ENCODE measurements at places on chromosomes 16 and 17.

- DNase-seq = no peak
These were observed 564.5 kb downstream of the CDH8 start for GRCh38 chr16:61471737-61472136.

GRCh38 chr17:57463103-57463885, 207.0 kb downstream of the MSI2 start:
- peak; percentile 44 for DNase-seq

GRCh38 chr17:45279898-45280297, 18.0 kb upstream of the SPATA32 start:
- no peak for DNase-seq

- no peak for DNase-seq
These were observed 296.3 kb downstream of the HS3ST4 start for GRCh38 chr16:25988084-25988483.

- DNase-seq = no peak
These were observed 55.0 kb downstream of the RNF213 start for GRCh38 chr17:80315517-80316182.

- DNase-seq = no peak
These were observed 168.4 kb upstream of the WSCD1 start for GRCh38 chr17:5901731-5902130.

DNA sequence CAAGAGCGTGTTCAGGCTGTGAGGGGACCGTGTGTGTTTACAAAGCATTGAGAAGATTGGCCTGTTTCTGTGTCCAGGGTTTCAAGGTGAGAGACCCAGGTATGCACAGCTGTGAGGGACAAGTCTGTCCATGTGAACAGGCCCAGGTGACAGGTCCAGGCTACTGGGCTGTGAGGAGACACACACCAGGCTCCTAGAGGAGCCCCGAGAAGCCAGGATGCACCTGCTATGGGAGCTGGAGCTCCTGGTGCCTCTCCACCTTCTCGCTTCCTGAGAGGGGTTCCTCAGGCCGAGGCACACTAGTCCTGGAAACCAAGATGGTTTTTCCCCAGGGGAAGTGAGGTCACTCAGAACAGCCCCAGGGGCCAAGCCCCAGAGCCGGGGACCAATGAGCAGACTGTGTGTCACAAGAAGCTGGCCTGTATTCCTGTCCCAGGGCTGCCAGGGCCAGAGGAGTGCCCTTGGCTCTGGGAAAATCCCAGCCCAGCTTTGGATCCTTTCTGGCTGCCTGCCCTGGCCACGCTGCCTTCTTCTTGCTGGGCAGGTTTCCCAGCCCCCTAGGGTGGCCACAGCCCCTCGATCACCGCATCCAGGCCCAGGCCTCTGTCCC, 153.4 kb upstream of the PLCG2 start:
- no peak for DNase-seq

DNA sequence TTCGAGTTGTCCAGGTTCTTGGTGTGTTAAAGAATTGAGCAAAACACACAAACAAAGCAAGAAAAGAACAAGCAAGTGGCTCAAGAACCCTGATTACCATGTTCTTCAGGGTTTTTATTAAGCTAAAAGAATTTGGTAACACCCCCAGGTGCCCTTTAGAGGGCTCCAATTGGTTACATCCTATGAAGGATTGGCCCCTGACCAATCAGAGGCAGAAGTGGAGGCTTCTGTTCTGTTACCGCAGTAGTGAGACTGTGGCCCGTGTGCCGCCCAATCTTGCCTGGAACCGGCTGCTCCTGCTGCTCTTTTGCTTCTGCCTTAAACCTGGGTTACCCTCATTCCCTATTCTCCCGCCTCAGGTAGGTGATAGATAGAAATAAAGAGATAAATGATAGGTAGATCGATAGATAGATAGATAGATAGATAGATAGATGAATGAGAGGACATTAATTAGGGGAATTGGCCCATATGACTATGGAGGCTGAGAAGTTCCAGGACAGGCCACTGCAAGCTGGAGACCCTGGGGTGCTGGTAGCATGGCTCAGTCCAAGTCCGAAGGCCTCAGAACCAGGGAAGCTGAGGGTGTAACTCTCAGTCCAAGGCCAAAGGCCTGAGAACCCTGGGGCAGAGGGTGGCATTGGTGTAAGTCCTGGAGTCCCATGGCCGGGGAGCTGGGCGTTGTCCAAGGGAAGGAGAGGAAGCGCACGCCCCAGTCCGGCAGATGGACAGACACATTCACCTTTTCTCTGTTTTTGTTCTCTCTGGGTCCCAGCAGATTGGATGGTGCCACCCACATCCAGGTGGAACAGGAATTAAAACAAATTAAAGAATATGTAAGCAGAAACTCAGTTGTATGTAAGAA, 3.5 kb upstream of the CA5A start:
- DNase-seq = no peak

- no peak for DNase-seq
These were observed 25.7 kb downstream of the PSMD7 start for GRCh38 chr16:74322301-74322710.

DNA sequence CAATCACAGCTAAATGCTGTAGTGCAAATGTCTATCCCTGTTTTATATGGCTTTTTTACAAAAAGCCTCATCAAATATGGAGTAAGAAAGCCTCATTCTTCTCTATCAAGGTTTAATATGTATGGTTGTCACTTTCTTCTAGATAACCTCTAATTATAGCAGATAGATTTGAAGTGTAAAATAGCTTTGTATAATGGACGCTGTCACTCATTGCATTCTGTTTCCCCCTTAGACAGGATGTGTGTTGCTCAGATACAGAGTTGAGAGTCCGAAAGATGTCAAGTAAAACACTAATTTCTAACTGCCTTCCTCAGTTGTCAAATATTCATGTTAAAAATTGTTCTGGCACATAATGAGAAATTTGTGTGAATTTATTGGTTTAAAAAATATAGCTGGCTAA, 88.0 kb downstream of the NLK start:
- DNase-seq = no peak

DNA sequence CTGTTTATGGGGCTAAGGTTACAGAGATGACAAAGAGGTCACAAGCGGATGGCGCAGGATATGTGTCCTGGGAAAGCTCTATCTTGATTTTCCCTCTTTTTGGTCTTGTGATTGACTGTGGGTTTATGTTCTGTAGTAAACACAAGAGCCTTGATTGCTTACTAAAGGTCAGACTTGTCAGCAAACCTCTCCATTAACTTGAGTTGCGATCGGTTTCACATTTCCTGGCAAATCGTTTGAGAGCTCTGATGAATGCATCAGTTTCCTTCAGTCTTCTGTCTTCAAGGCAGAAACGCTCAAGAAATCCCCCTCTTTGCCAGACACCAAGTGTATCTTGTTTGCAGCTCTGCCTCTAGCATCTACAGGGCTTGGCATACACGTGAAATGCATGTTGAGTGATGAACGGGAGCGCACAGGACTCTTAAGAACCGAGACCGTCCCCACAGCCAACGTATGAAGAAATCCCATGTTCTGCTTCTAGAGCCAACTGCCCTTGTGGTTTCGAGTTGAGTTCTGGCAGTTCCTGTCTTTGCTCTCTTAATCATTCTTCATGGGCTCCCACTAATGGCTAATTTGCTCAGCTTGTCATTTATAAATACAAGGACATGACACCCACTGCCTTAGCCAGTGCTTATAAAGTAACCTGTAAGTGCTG, 143.3 kb downstream of the PITPNC1 start:
- no peak for DNase-seq

DNA sequence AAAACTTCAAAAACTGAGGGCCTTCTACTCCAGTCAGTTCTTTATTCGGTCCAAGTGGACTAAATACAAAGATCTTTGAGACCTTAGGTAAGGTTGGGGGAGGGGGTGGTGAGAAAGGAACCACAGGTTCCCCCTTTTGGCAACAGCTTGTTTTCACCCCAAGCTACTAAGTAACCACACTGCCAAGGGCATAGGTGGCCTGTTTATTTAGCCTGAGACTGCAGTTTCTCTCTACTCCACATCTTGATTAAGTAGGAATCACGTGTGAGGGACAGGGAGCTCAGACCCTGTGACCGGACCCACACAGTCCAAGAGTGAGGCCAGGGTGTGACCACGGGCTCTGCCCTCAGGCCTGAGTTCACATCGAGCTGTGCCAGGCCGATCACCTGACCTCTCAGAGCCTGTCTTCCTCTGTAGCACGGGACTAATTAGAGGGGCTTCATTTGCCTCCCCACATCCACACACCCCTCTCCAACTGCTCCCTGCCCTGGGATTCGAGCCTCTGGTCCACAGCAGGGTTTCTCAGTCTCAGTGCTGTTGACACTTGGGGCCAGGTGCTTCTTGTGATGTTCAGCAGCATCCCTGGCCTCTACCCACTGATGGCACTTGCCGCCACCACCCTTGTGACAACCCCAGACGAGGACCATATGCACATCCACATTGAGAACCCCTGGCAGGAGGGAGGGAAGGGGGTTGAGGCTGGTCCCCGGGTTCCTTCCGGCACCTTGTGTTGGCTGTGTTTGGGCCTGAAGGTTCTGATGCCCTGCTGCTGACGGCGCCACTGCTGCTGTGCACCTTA, 17.8 kb downstream of the ST6GALNAC2 start:
- no peak for DNase-seq

DNA sequence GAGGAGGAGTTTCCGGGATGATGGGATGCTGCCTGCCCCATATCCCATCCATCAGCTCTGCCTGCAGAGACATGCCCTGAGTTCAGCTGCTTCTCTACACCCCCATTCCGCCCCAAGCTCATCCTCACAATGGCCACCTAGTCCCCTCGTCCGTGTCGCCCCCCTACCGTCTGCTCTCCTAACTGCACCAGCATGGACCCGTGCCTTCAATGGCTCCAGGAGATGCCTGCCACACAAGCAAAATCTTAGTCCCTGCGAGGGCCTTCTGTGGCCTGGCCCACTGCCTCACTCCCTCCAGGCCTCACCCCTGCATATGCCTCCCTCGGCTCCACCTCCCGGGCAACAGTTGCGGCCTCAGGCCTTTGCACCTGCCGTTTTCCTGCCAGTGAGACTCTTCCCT, 1.8 kb upstream of the TELO2 start:
- DNase-seq = no peak

DNA sequence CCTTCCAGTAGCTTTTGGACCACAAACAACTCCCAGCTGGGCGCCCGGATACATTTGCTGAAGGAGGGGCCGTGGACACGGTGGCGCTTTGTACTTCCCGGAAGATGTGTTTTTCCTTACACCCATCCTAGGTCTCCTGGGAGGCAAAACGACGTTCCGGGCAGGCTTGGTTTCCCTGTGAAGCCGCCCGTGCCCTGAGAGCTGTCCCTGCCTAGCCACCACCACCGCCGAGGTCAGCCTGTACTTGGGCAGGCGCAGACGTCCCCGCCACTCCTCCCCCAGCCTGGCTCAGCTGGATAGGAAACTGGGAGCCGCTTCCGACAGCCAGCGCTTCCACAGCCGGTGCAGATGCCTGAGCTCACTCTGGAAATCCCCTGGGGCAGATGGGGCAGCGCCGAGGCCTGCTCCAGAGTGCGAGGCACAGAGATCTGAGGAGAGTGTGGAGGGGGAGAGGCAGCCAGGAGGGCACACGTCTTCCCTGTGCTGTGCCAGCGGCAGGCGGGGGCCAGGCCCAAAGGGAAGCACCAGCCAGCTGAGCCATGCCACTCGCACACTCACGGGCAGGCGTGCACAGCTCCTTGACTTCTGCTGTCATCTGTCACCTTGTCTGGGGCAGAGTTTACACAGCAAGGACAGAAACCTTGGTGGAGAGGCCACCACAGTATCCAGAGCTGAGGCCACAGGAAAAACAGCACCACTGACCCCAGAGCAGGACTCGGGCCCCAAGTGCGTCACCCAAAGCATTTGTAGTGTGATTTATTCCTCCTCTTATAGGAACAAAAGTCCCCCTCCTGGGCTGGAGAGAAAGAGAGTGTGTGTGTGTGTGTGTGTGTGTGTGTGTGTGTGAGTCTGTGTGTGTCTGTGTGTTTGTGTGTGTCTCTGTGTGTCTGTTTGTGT, 3.0 kb downstream of the RHBDF2 start:
- no peak for DNase-seq

GRCh38 chr17:19876529-19877161, 8.9 kb upstream of the ULK2 start:
- no peak for DNase-seq

- DNase-seq = no peak
These were observed 424.5 kb upstream of the CDH11 start for GRCh38 chr16:65546353-65546791.

- peak; percentile 55 for DNase-seq
These were observed 46.5 kb upstream of the CPNE2 start for GRCh38 chr16:57045694-57046381.
